ENCODE measurements at places on chromosomes 11 and 22.

GRCh38 chr11:65654375-65655349, 8.1 kb downstream of the RELA start:
- H3K4me3 ChIP-seq, result no peak overlapping the region
- H3K27ac ChIP-seq, result peak overlapping the region; percentile 64
- H3K4me1 ChIP-seq, result peaks cover 37% of the 10 kb centered on the region
- H3K27me3 ChIP-seq, result no peaks in the 10 kb centered on the region

GRCh38 chr22:35191412-35191811, 65.9 kb upstream of the HMGXB4 start:
- no peaks in the 10 kb centered on the region for H3K4me1 ChIP-seq
- peaks cover 13% of the 10 kb centered on the region for H3K27me3 ChIP-seq
- no peak for DNase-seq

GRCh38 chr11:86761978-86762377, 38.4 kb upstream of the PRSS23 start:
- H3K27ac ChIP-seq, result no peak overlapping the region
- H3K36me3 ChIP-seq, result no peaks in the 10 kb centered on the region
- no peak for DNase-seq
- peaks cover 17% of the 10 kb centered on the region for H3K4me1 ChIP-seq

GRCh38 chr22:23074451-23074850, 4.1 kb downstream of the GNAZ start:
- H3K4me1 ChIP-seq, result peaks cover 26% of the 10 kb centered on the region
- H3K27me3 ChIP-seq, result peaks cover 34% of the 10 kb centered on the region
- H3K36me3 ChIP-seq, result no peaks in the 10 kb centered on the region
- H3K27ac ChIP-seq, result no peak overlapping the region
- H3K4me3 ChIP-seq, result no peak overlapping the region
- DNase-seq, result no peak

DNA sequence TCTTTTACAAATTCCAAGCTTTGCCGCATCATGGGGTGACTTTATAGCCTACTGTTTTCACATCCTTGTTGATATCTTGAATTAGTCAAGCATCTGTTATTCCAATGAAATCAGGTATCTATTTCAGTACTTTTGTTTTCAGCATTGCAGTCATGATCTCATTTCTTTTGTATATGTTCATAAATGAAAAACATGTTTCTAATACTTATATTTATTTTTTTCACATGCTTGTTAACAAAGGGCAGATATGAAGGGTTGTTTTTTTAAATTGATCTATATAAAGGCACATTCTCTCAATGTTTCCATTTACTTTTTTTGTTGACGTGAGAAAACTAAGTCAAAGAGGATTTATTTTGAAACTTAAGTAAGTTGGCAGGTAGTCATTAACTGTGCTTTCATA, 964.8 kb downstream of the JRKL start:
- H3K27ac ChIP-seq, result no peak overlapping the region
- H3K27me3 ChIP-seq, result peaks cover 7% of the 10 kb centered on the region

DNA sequence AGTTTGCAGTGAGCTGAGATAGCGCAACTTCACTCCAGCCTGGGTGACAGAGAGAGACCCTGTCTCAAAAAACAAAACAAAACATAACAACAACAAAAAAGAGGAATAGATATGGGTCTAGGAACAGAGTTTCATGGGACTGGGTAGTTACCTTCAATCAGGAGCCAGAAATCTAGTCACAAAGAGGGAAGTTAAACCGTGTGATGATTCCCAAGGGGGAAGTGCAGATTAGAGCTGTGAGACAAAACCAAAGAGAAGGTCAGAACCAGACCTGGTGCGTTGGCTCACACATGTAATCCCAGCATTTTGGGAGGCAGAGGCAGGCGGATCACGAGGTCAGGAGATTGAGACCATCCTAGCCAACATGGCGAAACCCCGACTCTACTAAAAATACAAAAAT, 42.1 kb upstream of the LARGE1 start:
- no peak overlapping the region for H3K27ac ChIP-seq
- H3K27me3 ChIP-seq, result no peaks in the 10 kb centered on the region
- no peaks in the 10 kb centered on the region for H3K4me1 ChIP-seq
- no peak for DNase-seq
- no peaks in the 10 kb centered on the region for H3K36me3 ChIP-seq
- no peak overlapping the region for H3K4me3 ChIP-seq

DNA sequence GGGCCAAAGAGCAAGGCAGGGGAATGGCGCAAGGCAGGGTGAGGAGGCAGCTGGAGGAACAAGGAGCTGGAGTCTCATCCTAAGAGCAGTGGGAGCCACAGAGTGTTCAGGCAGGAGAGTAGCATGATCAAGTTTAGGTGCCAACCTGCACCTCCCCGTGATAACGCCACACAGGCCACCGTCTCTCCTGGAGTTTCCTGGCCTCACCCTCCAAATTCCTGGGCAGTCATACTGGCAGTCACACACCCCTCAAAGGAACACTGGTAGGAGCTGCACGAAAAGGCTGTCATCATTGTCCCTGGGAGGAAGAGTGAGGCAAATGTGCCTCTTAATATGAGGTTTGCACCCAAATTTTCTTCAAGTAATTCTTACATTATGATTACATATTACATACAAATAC, 36.3 kb upstream of the RTL6 start:
- H3K4me1 ChIP-seq, result no peaks in the 10 kb centered on the region
- H3K27me3 ChIP-seq, result peaks cover 72% of the 10 kb centered on the region
- H3K4me3 ChIP-seq, result no peak overlapping the region
- no peaks in the 10 kb centered on the region for H3K36me3 ChIP-seq
- no peak overlapping the region for H3K27ac ChIP-seq

DNA sequence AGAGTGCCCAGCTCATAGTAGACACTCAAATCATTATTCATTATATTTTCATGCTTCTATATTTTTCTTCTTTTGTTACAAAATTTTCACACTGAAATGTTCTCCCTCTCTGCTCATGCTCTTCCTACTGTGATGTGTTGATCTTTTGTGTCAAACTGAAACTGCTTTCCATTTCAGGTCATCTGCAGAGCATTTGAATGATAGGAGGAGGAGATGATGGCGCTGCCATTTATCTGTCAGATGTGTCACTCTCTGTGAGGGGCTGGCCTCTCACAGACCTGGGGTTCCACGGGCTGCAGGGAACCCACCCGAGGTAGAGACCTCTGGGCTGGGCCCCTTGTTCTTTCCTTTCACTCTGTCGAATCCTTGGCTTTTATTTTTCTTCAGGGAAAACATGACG, 41.1 kb downstream of the OR10A6 start:
- DNase-seq, result no peak
- H3K27ac ChIP-seq, result no peak overlapping the region
- H3K36me3 ChIP-seq, result no peaks in the 10 kb centered on the region
- no peak overlapping the region for H3K4me3 ChIP-seq
- H3K27me3 ChIP-seq, result no peaks in the 10 kb centered on the region
- H3K4me1 ChIP-seq, result peaks cover 25% of the 10 kb centered on the region

GRCh38 chr22:39316440-39317083, 2.9 kb downstream of the RPL3 start:
- H3K4me3 ChIP-seq, result peak overlapping the region; percentile 100
- H3K27me3 ChIP-seq, result no peaks in the 10 kb centered on the region
- no peak for DNase-seq
- peaks cover 35% of the 10 kb centered on the region for H3K4me1 ChIP-seq

DNA sequence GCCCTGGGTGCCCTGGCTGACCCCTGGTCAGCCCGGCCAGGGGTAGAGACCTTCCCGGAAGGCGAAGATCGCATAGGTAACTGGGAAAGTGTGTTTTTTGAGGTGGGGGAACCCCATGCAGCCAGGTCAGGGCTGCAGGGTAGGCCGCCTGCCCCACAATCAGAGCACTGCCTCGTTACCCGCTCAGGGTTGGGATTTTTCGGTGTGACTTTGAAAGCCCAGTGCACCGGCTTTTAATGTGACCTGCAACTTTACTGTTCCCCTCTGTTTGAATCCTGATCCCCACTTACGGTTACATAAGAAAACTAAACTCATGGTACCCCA, 239.2 kb upstream of the PLET1 start:
- H3K36me3 ChIP-seq, result no peaks in the 10 kb centered on the region
- H3K4me1 ChIP-seq, result peaks cover 8% of the 10 kb centered on the region
- no peak overlapping the region for H3K4me3 ChIP-seq
- no peak overlapping the region for H3K27ac ChIP-seq

DNA sequence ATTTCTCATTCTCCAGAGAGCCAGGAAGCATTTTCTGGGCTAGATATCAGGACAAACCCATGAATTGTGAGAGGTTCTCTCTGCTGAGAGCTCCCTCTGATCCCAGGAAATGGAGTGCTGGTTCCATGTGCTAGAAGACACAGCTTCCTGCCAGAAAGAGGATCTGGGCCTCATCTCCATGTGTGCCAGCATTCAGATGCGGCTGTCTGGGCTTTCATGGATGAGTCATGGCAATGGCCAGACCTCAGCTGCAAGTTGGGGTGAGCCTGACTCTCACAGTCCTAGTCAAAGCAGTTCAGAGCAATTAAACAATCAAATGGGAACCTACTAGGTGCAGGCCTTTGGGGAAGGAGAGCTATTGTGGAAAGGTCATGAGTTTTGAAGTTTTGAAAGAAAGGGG, 82.3 kb upstream of the EED start:
- H3K36me3 ChIP-seq, result no peaks in the 10 kb centered on the region
- no peak overlapping the region for H3K27ac ChIP-seq
- peaks cover 12% of the 10 kb centered on the region for H3K4me1 ChIP-seq

DNA sequence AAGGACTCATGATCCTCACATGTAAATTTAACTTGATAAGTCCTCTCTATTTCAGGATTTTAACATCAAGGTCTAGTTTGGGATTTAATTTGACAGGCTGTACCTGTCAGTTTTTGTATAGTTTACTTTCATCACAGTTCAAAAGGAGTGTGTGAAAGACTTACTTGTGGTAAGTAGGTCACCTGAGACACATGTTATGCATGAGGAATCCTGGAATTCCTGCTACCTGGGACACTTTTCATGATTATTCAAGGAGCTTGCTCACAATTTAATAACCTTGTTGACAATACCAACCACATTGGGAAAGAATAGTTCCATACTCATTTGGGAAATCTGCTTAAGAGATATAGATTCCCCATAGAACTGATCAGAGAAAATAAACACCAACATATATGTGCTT, 15.8 kb upstream of the SLC36A4 start:
- peaks cover 6% of the 10 kb centered on the region for H3K36me3 ChIP-seq
- no peak overlapping the region for H3K27ac ChIP-seq
- H3K4me3 ChIP-seq, result no peak overlapping the region
- DNase-seq, result no peak

- H3K4me3 ChIP-seq, result no peak overlapping the region
- no peak for DNase-seq
- no peaks in the 10 kb centered on the region for H3K27me3 ChIP-seq
- peak overlapping the region; percentile 74 for H3K27ac ChIP-seq
These were observed 78.5 kb downstream of the TRAF6 start for GRCh38 chr11:36431429-36432092.
